ENCODE measurements at places on chromosomes 16 and 17.

DNA sequence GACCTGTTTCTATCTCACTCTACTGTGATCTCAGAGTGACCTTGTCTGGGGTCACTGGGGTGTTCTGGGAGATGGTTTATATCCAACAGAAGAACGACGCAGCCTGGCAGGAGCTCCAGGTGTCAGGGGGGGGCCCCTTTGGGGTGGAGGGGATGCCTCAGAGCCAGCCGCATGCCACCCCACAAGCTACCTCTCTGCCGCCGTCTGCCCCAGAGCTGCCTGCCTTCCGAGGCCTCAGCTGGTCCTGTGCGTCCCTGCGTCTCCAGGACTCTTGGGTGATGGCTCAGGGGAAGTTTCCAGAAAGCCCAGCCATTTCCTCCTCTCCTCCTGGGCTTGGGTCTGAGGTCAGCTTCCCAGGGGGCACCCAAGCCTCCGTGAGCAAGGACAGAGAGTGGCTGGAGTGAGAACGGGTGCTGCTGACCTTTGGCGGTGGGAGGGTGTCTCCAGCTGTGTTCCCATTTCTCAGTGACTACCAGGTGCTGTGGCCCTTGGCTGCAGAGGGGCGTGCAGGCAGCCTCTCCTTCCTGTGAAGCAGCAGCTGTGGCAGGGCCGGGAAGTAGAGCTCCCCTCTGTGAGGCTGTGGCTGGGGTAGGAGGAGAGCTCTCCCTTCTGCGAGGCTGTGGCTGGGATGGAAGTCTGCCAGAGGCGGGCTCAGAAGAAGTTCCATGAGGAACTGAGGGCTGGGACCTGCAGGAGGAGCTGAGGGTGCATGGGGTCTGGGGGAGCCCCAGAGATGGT, 19.8 kb downstream of the JPH3 start:
- no peak for DNase-seq

DNA sequence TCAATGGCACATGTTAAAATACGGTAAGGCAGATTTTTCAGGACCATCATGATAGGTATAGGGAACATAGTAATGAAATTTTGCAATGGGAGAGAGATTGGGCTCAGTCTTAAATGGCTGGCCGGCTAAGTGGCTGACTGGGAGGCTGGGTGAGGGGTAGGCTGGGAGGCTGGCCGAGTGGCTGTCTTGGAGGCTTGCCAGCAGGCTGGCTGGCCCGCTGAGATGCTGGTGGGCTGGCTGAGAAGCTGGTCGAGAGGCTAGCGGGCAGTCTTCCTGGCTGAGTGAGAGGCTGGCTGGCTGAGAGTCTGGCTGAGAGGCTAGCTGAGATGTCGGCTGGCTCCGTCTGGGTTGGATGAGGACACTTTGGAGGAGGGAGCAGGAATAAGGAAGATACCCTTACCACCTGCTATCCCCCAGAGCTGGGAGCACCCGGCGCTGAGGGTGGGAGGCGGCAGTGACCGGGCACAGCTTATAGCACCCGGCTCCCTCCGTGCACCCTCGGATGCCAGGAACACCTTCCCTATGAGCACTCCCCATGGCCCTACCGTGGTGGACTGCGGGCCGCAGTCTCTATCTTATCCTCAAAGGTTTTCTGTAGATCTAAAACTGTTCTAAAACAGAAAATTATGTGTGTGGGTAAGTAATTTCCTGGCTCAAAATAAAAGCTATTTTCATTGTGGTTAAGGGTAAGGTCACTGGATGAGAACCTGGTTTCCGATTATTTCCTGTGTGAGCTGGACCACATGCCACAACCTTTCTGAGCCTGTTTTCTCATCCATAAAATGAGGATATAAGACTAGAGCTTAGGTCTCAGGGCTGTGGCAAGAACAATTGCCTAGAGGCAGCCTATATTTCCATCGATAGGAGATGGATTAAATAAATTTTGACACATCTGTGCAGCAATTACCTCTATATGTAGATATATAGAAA, 34.5 kb upstream of the TMC5 start:
- DNase-seq = no peak

DNA sequence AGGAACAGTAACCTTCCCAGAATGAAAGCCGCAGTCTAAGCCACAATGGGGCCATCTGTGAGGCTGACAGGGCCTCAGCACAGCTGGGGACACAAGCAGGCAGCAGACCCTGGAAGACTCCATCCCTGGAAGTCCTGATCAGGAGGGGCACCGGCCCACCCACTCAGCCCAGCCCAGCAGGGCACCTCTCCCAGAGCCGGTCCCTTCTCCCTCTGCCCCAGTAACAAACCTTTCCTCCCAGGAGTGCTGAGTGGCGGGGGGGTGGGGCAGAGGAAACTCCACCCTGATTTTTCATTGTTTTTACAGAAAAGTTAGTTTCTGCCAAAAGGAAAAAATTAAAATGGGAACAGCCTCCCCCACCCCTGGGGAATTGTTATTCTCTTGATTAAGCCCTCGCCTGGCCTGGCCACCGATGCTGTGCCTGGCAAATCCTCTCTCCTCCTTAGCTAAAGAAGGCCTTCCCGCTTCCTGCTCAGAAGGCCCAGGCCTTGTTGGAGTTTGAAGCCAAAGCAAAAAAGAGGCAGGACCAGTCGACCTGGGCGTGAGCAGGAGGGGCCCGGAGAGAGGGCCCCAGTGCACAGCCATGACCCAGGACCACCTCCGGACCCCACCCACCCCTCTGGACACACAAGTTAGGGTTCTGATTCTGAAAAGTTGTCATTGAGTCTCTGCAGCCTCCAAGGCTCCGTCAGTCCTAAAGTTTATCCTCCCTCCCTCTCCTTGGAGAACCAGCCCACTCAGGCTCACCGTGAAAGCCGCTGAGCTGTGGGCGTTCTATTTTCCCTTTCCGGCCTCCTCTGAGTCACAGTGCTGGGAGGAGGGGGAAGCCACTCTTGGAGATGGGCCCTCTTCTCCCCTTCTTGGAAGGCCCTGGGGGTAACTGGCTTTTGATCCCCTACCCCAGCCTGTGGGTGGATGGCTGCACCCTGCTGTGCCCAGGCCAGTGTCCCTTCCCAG, 128.4 kb upstream of the TNRC6C start:
- no peak for DNase-seq

GRCh38 chr16:54125751-54126655, 160.6 kb downstream of the IRX3 start:
- no peak for DNase-seq

- no peak for DNase-seq
Measured at GRCh38 chr17:2965621-2966595, 97.5 kb downstream of the OR1D5 start.

GRCh38 chr16:19136549-19137196, 22.9 kb downstream of the ITPRIPL2 start:
- no peak for DNase-seq

- no peak for DNase-seq
Measured at GRCh38 chr17:60167065-60167741, 17.4 kb downstream of the CA4 start.

DNA sequence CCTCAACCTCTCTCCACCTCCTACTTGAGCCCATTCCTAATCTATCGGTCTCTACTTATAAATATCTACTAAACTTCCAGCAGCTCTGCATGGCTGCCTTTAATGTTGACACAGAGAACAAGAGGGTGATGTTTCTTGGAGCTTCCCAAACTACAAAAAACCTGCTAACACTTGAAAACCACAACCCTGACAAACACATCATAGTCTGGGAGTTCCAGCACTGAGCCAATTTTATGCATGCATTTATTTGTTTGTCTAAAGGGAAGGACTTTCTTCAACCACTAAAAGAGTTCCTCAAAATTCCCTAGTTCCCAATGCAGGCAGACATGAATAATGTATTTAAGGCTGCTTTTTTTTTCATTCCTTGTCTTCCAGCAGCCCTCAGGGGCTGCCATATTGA, 331.8 kb upstream of the XYLT1 start:
- no peak for DNase-seq
